ENCODE measurements at places on chromosomes 4 and X. TPM values are rescaled to one million over a fixed set of nuclear protein-coding genes. Genes with fewer than 3 reads are reported as not detected.

Gene CSTF2
- total RNA-seq: 31.2 TPM

Gene GPM6B
- total RNA-seq: 0.38 TPM

Gene ARHGEF9
- total RNA-seq: 6.0 TPM

Gene MTNR1A
- total RNA-seq: 0.88 TPM

Gene RIPPLY1
- total RNA-seq: not detected

Gene NSG1
- 9.9 TPM for total RNA-seq

Gene CENPVL1
- total RNA-seq: not detected

Gene SLC4A4
- 0.97 TPM for total RNA-seq

Gene VSIG1
- total RNA-seq: 0.12 TPM

Gene BMPR1B
- total RNA-seq: 6.0 TPM

Gene ARHGEF6
- 0.14 TPM for total RNA-seq

Gene ZNF827
- 2.2 TPM for total RNA-seq

Gene NKX6-1
- 0.48 TPM for total RNA-seq

Gene LGI2
- 0.09 TPM for total RNA-seq

Gene PNMA5
- total RNA-seq: not detected

Gene GABRB1
- not detected for total RNA-seq
